Activated T-helper 1 cell treated with anti-CD3 and anti-CD28 coated beads, Interleukin-12 subunit alpha, Interleukin-12 subunit beta, Interleukin-2, Interleukin-4 antibody, amounts not matched to agents 30 ng/mL and 10 ng/mL and 1 ng/mL, durations not matched to agents 14 hours and 24 hours and 36 hours (primary cell): ENCODE measurements at places on chromosomes 1 and 21.

DNA sequence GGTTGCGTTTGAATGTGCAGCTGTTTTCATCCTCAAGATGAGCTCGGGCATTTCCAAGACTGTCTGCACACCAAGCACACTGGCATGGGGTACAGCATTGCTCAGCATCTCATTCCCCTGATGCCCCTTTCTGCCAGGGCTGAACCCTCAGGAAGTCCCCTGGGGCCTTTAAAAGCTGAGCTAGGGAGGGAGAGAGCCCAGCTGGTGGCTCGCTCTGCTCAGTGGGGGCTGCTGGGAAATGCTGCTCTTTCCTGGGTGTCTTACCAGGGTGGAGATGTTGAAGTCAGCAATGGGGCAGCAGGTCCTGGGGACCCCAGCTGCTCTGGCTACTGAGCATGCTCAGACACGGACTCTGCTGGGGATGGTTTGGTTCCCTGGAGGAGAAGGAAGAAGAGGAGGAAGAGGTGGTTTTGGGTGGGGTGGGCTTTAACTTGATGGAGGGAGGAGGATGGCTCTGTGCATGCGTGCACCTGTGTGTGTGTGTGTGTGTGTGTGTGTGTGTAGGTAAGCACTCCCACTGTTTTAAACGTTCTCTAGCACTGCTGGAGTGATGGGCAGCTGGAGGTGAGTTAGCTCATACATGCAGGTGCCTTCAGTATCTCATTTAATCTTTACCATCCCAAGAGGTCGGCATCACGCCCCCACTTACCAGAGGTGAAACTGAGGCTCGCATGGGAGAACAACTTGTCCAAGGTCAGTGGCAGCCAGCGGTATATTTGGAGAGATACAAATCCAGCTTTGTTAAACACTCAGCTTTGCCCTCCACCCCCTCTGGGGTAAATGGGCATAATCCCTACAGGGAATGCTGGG is 40.9 kb downstream of the ACTL8 start:
- DNase-seq, result no peak

GRCh38 chr1:98331243-98331642 is 330.3 kb upstream of the SNX7 start:
- no peak for DNase-seq

DNA sequence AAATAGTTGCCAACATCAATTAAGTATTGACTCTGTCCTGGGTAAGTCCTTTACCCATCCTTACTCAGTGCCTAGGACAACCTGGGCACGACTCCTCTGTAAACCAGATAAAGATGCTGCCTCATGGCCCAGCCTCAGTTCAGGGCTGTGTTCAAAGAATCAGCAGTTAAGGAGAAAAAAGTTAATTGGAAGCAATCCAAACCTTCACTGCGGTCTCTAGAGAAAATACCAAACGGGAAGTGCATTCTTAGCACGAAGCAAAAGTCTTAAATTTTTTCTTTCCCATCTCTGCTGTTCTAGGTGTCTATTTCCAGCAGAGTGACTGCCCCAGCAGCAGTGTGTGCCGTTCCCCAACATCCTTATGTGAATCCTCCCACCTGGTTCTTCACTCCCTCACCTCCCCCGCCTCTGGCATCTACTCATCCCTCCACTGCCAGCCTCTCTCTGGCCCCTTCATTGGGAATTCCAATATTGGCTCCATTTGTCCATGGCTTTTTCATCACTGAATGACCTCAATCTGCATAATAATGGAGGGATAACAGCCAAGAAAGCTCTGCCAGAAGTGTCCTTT is 23.2 kb downstream of the KANK4 start:
- DNase-seq, result no peak

- no peak for DNase-seq
Observed at GRCh38 chr1:180948641-180949615, 36.2 kb downstream of the KIAA1614 start.

GRCh38 chr1:67666636-67667035 is 18.4 kb upstream of the GADD45A start:
- no peak for DNase-seq
